ENCODE measurements at places on chromosomes 1 and 21. TPM values are rescaled to one million over a fixed set of nuclear protein-coding genes. Genes with fewer than 3 reads are reported as not detected.

DNA sequence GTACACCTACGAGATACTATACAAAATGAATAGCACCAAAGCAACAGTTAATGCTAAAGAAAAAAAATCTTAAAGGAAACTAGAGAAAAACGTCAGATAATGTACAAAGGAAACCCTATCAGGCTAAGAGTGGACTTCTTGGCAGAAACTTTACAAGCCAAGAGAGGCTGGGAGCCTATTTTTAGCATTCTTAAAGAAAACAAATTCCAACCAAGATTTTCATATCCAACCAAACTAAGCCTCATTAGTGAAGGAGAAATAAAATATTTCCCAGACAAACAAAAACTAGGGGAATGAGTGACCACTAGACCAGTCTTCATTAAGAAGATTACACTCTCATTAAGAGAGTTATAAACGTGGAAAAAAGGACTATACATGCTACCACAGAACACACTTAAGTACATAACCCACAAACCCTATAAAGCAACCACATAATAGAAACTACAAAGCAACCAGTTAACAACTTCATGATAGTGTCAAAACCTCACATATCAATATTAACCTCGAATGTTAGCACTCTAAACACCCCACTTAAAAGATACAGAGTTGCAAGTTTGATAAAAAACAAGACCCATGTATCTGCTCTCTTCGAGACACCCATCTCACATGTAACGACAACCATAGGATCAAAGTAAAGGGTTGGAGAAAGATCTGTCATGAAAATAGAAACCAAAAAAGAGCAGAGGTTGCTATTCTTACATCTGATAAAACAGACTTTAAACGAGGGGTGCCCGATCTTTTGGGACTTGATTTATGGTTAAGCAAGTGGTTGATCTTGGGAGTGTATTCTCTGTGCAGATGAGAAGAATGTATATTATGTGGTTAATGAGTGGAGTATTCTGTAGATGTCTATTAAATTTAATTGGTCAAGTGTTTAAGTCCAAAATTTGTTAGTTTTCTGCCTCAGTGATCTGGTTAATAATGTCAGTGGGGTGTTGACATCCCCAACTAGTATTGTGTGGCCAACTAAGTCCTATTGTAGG is 1301.4 kb downstream of the PLA2G4A start:
- no peak overlapping the region for H3K27ac ChIP-seq
- H3K27me3 ChIP-seq = no peaks in the 10 kb centered on the region
- no peak for DNase-seq
- no peak overlapping the region for H3K4me3 ChIP-seq
- no peaks in the 10 kb centered on the region for H3K36me3 ChIP-seq

- H3K36me3 ChIP-seq = no peaks in the 10 kb centered on the region
- no peaks in the 10 kb centered on the region for H3K27me3 ChIP-seq
- no peak overlapping the region for H3K27ac ChIP-seq
- H3K4me1 ChIP-seq = no peaks in the 10 kb centered on the region
- H3K4me3 ChIP-seq = no peak overlapping the region
Measured at GRCh38 chr1:209323743-209324142, 259.8 kb upstream of the CAMK1G start.

- peak overlapping the region; percentile 5 for H3K27ac ChIP-seq
- no peaks in the 10 kb centered on the region for H3K4me1 ChIP-seq
- H3K4me3 ChIP-seq = no peak overlapping the region
- H3K27me3 ChIP-seq = no peaks in the 10 kb centered on the region
Measured at GRCh38 chr1:61300899-61301298, 218.5 kb downstream of the NFIA start.

- no peaks in the 10 kb centered on the region for H3K36me3 ChIP-seq
- no peaks in the 10 kb centered on the region for H3K4me1 ChIP-seq
- H3K27ac ChIP-seq = no peak overlapping the region
- no peaks in the 10 kb centered on the region for H3K27me3 ChIP-seq
Measured at GRCh38 chr1:99745061-99745460, 21.4 kb downstream of the FRRS1 start.

ASAP3 gene
- total RNA-seq = 47.7 TPM

GRCh38 chr1:115952547-115952946 is 23.8 kb upstream of the SLC22A15 start:
- H3K27ac ChIP-seq = no peak overlapping the region
- no peak for DNase-seq
- no peak overlapping the region for H3K4me3 ChIP-seq
- no peaks in the 10 kb centered on the region for H3K36me3 ChIP-seq
- no peaks in the 10 kb centered on the region for H3K27me3 ChIP-seq

NTMT2 gene
- total RNA-seq = not detected

DNA sequence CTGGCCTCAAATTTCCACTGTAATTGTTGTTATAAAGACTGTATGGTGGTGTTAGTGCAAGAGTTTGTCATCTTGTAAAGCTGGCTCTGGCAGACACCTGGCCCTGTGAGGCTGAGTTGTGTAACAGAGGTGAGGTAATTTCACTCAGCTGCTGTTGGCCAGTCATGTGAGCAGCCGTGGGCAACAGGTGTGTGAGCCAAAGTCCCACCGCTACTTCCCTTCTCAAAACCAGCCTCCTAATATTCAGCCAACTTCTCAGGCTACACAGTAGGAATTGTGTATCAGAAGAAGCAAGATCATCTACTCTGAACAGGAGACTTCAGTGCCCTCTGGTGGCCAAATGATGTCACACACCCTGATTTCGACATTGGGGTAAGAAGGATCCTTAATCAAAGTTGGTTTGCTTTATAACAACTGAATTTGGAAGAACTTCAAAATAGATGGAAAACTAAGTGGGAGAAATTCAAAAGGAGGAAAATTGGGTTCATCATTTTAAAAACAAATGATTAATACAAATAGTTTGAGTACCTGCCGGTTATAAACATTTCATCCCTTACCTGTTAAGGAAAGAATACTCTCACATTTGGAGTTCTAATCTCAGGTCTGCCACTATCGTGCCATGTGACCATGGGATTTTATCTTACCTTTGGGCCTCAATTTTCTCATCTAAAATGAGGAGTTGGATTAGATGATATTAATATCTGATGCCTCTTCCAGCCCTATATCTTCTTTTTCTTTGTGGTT is 2.6 kb upstream of the CREG1 start:
- H3K4me3 ChIP-seq = no peak overlapping the region
- H3K27ac ChIP-seq = peak overlapping the region; percentile 63
- H3K4me1 ChIP-seq = no peaks in the 10 kb centered on the region
- no peaks in the 10 kb centered on the region for H3K36me3 ChIP-seq

- DNase-seq = no peak
- H3K4me1 ChIP-seq = no peaks in the 10 kb centered on the region
- no peak overlapping the region for H3K27ac ChIP-seq
- no peaks in the 10 kb centered on the region for H3K27me3 ChIP-seq
- no peak overlapping the region for H3K4me3 ChIP-seq
- no peaks in the 10 kb centered on the region for H3K36me3 ChIP-seq
Measured at GRCh38 chr1:23496490-23497181, 12.7 kb upstream of the ASAP3 start.

GRCh38 chr1:115301438-115302020 is 36.5 kb downstream of the NGF start:
- no peaks in the 10 kb centered on the region for H3K36me3 ChIP-seq
- no peak for DNase-seq
- H3K27me3 ChIP-seq = no peaks in the 10 kb centered on the region

GRCh38 chr21:26972192-26972591 is 5.3 kb upstream of the ADAMTS5 start:
- no peaks in the 10 kb centered on the region for H3K4me1 ChIP-seq
- DNase-seq = no peak
- peaks cover under 1% of the 10 kb centered on the region for H3K27me3 ChIP-seq
- no peak overlapping the region for H3K4me3 ChIP-seq

GRCh38 chr1:204476563-204476962 is 18.0 kb downstream of the PIK3C2B start:
- H3K27me3 ChIP-seq = no peaks in the 10 kb centered on the region
- H3K4me3 ChIP-seq = no peak overlapping the region
- H3K4me1 ChIP-seq = peaks cover 14% of the 10 kb centered on the region
- no peak overlapping the region for H3K27ac ChIP-seq

- H3K4me3 ChIP-seq = no peak overlapping the region
- H3K4me1 ChIP-seq = no peaks in the 10 kb centered on the region
- no peaks in the 10 kb centered on the region for H3K36me3 ChIP-seq
- H3K27me3 ChIP-seq = no peaks in the 10 kb centered on the region
- H3K27ac ChIP-seq = no peak overlapping the region
Measured at GRCh38 chr21:36097427-36098181, 27.8 kb downstream of the CBR1 start.

DNA sequence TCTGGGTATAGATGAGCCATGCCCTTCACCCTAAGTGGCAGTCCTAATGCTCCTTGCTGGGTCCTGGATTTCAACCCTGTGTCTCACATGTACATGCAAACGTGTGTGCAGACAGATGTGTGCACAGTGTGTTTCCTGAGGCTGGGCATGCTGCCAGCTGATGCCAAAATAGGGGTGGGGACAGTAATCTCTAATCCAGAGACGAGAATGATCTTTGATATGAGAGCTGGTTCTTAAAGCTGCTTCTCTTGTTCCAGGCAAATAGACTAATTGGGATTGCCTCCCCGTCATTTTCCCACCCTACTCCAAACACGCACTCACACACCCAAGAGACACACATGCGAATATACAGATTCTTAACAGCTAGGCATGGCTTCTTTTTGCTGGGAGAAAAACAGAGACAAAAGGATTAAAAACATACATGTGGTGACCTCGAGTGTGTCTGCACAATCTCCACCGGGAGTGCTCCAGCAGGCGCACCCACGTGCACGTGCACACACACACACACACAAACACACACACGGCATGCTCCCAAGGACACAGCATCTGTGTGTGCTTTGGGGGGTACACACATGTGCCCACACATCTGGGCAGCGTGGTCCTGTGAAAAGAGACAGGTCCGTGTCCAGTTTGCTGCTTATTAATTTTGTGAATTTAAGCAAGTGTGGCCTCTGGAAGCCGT is 102.1 kb upstream of the ZBTB40 start:
- H3K4me3 ChIP-seq = no peak overlapping the region
- H3K36me3 ChIP-seq = no peaks in the 10 kb centered on the region
- no peak overlapping the region for H3K27ac ChIP-seq
- H3K4me1 ChIP-seq = no peaks in the 10 kb centered on the region
- no peak for DNase-seq

KCNH1 gene
- 1.3 TPM for total RNA-seq

DNA sequence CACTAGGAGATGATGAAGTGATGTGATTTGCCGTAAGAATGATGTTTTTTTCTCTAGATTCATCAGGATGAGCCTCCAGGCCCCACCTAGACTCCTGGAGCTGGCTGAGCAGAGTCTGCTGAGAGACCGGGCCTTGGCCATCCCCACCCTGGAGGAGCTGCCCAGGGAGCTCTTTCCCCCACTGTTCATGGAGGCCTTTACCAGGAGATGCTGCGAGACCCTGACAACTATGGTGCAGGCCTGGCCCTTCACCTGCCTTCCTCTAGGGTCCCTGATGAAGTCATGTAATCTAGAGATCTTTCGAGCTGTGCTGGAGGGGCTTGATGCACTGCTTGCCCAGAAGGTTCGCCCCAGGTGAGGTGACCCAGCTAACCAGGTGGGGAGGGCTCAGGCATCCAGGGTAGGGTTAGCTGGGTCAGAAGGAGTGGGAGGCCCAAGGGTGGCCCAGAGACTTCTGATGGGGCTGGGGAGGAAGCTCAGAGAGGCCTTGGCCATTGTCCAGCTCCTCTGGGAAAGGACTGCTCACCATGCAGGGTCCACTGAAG is 1.3 kb downstream of the PRAMEF12 start:
- H3K4me3 ChIP-seq = no peak overlapping the region
- no peaks in the 10 kb centered on the region for H3K4me1 ChIP-seq
- H3K27ac ChIP-seq = no peak overlapping the region
- H3K27me3 ChIP-seq = no peaks in the 10 kb centered on the region
- no peak for DNase-seq

PCSK9 gene
- 0.15 TPM for total RNA-seq

TRAF5 gene
- 10.9 TPM for total RNA-seq

- H3K4me1 ChIP-seq = no peaks in the 10 kb centered on the region
- no peak for DNase-seq
- H3K36me3 ChIP-seq = no peaks in the 10 kb centered on the region
Measured at GRCh38 chr1:244735404-244735803, 82.5 kb downstream of the DESI2 start.

- peaks cover 4% of the 10 kb centered on the region for H3K36me3 ChIP-seq
- H3K27ac ChIP-seq = no peak overlapping the region
- no peak overlapping the region for H3K4me3 ChIP-seq
- no peak for DNase-seq
- H3K4me1 ChIP-seq = no peaks in the 10 kb centered on the region
Measured at GRCh38 chr21:37130971-37131370, 57.9 kb downstream of the TTC3 start.

GRCh38 chr1:184082541-184083415 is 31.2 kb downstream of the TSEN15 start:
- H3K36me3 ChIP-seq = no peaks in the 10 kb centered on the region
- no peak for DNase-seq
- H3K4me1 ChIP-seq = no peaks in the 10 kb centered on the region
- H3K4me3 ChIP-seq = no peak overlapping the region
- no peaks in the 10 kb centered on the region for H3K27me3 ChIP-seq

GRCh38 chr1:90946630-90947029 is 75.2 kb downstream of the ZNF644 start:
- no peaks in the 10 kb centered on the region for H3K36me3 ChIP-seq
- no peaks in the 10 kb centered on the region for H3K27me3 ChIP-seq
- H3K4me3 ChIP-seq = no peak overlapping the region

PGLYRP4 gene
- not detected for total RNA-seq

DNA sequence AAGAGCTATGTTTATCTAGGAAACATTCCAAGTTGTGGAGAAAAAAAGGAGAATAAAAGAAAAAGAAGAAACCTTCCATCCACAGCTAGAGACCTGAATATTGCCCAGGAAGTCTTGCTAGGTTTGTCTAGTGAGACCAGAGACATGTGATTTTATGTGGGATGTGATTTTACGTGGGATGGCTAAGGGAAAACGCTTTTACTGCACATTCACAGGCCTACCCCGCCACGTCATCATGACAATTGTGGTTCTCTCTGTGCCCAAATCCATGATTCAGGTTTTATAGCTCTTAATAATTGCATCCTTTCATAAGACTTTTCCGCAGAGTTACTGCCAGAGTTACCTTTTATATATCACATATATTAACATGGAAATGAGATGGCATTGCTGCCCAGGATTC is 86.4 kb upstream of the SSX2IP start:
- no peak for DNase-seq
- no peak overlapping the region for H3K4me3 ChIP-seq
- H3K27ac ChIP-seq = no peak overlapping the region
- no peaks in the 10 kb centered on the region for H3K36me3 ChIP-seq
- H3K4me1 ChIP-seq = no peaks in the 10 kb centered on the region
- no peaks in the 10 kb centered on the region for H3K27me3 ChIP-seq

SEMA4A gene
- 1.4 TPM for total RNA-seq

TNFAIP8L2 gene
- total RNA-seq = 6.9 TPM

DNA sequence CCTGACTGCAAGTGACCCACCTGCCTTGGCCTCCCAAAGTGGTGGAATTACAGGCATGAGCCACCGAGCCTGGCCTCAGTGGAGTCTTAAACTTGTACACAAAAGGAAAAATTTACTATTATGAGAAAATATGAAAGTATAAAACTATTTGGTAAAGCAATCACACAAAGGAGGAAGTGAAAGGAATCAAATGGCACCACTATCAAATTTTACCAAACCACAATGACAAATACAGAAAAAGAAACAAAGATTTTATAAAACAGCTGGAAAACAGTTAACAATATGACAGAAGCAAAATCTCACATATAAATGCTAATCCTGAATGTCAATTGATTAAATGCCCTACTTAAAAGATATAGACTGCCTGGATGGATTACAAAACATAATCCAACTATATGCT is 42.1 kb upstream of the NEGR1 start:
- no peaks in the 10 kb centered on the region for H3K27me3 ChIP-seq
- H3K36me3 ChIP-seq = no peaks in the 10 kb centered on the region
- H3K4me3 ChIP-seq = no peak overlapping the region
- H3K27ac ChIP-seq = no peak overlapping the region
- H3K4me1 ChIP-seq = no peaks in the 10 kb centered on the region
